ENCODE measurements at places on chromosomes 3 and 15.

DNA sequence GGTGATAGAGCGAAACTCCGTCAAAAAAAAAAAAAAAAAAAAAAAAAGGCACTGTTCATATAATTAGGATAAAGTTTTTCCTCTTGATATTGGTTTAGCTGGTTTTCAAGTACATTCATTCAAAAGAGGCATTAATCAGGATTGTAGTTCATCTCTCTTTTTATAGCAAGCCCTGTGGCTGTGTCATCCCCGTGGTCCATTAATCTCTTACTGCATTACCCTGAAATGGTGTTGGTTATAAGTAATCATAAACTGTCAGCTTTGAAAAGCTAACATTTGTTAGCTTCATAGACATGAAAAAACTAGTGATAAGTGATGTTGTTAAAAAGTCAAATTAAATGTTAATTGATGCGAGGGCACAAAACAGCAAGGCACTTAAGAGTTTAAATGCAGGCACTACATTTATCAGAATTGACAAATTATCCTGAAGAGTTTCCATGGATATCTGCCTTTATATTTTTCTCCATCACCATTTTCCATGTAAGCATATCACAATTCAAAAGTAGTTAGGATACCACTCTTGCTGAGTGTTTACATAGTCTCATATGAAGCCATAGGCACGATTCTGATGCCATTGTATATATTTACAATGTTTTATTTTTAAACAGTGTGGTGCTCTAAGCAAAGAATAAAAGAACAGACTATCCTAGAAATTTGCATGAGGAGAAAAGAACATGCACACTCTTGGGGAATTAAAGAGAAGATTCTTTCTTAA lies 193.1 kb downstream of the OTOL1 start:
- no peak for DNase-seq

DNA sequence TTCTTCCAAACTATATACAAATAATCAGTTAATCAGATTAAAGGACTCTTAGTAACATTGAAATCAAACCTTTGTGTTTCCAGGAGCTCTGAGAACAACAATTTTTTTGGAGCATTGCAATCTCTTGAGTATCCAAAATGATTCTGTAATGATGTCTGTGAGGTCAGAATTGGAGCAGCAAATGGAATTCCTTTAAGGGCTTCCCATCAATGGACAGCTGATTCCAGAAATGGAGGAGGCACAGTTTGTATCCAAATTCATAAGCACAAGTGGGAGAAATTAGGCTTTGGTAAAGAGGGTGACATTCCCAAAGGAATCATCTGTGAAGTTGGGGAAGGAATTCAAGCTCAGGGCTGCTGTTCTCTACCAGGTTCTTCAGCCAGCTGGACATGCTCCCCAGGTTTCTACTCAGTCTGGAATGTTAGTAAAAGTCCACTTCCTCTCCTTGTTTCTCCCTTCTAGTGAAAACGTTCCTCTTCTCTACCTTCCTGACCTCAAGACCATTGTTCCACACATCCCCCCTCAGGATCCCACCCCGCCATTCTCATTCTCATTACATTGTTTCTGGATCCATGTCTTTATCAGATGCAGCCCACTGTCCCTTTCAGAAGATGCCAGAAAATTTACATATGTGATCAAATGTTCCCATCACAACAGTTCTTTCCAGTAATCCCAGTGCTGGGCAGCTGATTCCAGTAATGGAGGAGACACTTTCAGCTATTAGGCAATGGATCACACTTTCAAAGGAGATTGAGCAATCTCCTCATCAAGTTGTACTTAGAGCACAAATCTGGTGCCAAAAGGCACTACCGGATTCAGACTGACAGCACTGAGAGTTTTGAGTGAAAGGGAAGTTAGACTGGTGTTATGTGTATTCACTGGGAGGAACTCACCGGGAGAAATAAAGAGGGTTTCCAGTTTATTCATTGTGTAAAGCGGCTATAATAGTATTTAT lies 391.3 kb upstream of the TPRG1 start:
- DNase-seq: no peak

GRCh38 chr15:82810061-82810889 lies 847 bp downstream of the WHAMM start:
- peak; percentile 34 for DNase-seq

GRCh38 chr3:156551746-156552145 lies 3.2 kb downstream of the SSR3 start:
- DNase-seq: no peak

- no peak for DNase-seq
These were observed 283.3 kb downstream of the KLF13 start for GRCh38 chr15:31609906-31610305.

DNA sequence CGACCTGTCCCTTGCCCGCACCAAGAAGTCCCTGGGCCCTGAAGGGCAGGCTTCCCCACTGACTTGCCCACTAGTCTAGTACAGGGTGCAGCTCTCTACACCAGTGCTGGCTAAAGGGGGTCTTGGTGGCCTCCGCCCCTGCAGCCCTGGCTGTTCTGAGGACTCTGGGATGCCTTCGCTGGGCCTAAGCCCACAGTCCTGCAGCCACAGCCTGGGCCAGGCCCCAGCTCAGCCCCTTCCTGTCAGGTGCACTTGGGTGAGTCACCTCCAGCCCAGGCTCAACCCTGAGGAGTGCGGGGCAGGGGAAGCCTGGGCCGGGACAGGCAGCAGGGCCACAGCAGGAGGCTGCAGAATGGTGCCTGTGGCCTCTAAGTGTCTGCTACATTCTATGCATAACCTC lies 971 bp downstream of the C3orf22 start:
- no peak for DNase-seq

DNA sequence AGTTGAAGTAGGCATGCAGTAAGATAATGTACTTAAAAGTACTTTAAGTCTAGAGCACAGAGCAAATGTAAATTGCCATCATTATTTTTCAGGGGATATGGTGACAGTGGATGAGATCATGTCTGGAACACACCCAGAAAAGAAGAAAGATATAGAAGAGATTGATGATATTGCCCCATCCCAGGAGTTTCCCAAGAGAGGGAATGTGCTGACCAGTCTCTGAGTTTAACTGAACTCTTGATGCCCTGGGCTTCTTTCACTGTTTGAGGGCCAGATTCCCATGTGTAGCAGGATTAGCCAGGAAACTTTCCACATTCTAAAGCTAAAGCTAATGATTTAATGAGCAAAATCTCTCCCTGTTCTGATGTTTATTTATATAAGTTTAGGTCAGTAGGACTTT lies 366.8 kb upstream of the UMPS start:
- DNase-seq: no peak

- DNase-seq: no peak
These were observed 39.7 kb downstream of the NPTN start for GRCh38 chr15:73593304-73594074.

GRCh38 chr3:149623824-149624223 lies 34.0 kb downstream of the WWTR1 start:
- DNase-seq: no peak

DNA sequence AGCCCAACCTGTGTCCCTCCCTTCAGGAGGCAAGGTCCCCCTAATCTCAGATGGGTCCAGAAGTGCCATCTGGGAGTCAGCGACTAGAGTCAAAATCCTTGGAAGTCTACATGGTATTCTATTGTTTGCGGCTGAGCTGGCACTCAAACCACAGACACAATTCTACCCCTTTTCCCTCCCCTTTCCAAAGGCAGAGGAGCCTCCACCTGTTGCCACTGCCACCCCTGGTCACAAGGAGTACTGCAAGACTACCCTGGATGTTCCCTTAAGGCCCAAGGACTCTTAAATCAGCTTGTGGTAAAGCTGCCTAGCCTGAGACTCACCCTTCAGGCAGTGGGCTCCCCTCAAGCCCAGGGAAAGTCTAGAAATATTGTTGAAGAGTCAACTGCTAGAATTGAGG lies 4.3 kb upstream of the OR5H6 start:
- no peak for DNase-seq
